ENCODE measurements at places on chromosomes 6 and 20.

DNA sequence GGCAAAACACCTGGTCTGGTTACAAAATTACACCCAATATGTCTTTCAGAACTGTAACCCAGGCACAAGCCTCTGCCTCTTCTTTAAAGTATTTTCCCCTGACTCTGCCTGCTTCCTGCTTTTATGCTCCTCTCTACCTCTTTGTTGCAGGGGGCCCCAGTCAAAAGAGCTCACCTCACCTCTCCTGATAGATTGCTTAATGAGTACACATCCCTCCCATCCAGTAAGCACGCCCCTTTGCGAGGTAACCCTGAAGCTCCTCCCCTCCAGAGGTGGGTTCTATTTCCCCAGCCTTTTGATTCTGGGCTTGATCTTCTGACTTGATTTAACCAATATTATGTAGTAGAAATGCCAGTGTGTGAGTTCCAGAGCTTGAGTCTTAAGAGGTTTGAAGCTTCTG lies 56.6 kb upstream of the EYA2 start:
- DNase-seq = no peak

DNA sequence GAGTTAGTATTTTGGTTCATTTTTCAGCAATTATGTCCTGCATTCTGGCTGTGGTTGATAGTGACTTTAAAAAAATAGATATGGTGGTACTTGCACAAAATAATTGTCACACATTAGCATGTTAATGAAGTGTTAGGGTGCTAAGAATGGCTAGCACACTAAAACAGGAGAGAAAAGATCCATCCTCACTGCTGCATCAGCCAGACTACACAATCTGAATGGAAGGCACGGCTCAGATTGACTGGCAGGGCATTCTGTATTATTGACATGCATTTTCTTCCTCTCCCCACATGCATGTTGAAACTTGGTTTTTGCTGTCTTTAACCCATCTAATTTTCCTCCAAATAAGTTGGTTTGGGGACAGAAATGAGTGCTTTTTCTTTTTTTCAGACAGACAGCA lies 306.3 kb downstream of the PRL start:
- no peak for DNase-seq

- DNase-seq = no peak
These were observed 65.8 kb upstream of the CCDC167 start for GRCh38 chr6:37565267-37566110.

DNA sequence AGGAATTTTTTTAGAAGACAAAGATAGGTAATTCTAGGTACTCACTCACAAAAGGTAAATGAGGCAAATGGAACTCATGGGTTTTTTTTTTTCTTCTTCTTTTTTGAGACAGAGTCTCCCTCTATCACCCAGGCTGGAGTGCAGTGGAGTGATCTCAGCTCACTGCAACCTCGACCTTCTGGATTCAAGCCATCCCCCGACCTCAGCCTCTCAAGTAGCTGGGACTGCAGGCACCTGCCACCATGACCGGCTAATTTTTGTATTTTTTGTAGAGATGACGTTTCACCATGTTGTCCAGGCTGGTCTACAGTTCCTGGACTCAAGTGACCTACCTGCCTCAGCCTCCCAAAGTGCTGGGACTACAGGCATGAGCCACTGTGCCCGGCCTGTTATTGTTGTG lies 126.1 kb downstream of the LRRC1 start:
- DNase-seq = no peak

All from omental fat pad (tissue), 4 donors.